ENCODE measurements at places on chromosomes 1 and 21.

DNA sequence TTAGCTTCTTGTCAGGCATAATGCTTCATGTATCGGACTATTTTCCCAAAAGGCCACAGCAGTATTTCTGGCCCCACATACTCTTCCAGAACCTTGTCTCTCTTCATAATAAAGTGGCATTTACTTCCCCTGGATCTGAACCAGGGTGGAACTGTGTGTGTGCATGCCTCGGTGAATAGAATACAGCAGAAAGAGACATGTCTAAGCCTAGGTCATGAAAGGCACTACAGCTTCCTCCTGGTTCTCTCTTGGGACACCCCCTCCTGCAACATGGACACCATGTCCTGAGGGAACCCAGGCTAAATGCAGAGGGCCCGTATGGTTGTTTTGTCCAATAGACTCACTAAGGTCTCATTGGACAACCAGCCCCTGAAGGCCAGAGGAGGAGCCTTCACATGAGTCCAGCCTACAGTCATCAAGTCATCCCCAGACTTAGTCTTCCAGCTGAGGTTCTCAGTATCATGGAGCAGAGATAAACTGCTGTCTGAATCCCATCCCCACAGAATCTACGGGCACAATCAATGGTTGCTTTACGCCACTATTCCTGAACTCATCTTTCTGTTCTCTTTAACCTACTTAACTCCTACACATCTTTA lies 35.0 kb downstream of the USP24 start:
- no peak for DNase-seq

GRCh38 chr1:246012341-246012740 lies 494.7 kb downstream of the SMYD3 start:
- DNase-seq = no peak

GRCh38 chr21:14592296-14593000 lies 46.3 kb upstream of the SAMSN1 start:
- DNase-seq = no peak

- DNase-seq = no peak
These were observed 64.3 kb downstream of the OPTC start for GRCh38 chr1:203558064-203558760.

GRCh38 chr21:28688381-28688780 lies 304.3 kb downstream of the LTN1 start:
- DNase-seq = no peak

- no peak for DNase-seq
These were observed 108.7 kb downstream of the RGL1 start for GRCh38 chr1:183913567-183913993.

DNA sequence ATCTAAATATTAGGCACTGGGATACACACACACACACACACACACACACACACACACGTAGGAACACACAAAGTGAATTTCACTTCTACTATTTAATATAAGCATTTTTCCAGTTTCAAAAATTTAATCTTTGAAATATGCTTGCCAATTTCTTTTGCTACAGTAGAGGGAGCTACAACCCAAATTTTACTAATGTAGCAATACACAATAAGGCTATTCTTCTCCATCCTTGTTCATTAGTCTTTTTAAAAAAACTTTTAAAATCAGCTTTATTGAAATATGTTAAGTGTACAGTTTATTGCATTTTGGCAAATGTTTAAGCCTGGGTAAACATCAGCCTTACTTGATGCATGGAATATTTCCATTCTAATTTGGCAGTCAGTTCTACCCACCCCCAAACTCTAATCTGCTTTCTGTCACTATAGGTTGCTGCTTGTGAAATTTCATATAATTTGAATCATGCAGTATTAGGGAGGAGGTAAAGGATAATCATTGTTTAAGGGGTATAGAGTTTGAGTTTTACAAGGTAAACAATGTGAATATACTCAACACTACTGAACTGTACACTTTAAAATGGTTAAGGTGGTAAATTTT lies 93.0 kb upstream of the TENT5C start:
- no peak for DNase-seq
